ENCODE measurements at places on chromosomes 6 and 20. TPM values are rescaled to one million over a fixed set of nuclear protein-coding genes. Genes with fewer than 3 reads are reported as not detected.

DNA sequence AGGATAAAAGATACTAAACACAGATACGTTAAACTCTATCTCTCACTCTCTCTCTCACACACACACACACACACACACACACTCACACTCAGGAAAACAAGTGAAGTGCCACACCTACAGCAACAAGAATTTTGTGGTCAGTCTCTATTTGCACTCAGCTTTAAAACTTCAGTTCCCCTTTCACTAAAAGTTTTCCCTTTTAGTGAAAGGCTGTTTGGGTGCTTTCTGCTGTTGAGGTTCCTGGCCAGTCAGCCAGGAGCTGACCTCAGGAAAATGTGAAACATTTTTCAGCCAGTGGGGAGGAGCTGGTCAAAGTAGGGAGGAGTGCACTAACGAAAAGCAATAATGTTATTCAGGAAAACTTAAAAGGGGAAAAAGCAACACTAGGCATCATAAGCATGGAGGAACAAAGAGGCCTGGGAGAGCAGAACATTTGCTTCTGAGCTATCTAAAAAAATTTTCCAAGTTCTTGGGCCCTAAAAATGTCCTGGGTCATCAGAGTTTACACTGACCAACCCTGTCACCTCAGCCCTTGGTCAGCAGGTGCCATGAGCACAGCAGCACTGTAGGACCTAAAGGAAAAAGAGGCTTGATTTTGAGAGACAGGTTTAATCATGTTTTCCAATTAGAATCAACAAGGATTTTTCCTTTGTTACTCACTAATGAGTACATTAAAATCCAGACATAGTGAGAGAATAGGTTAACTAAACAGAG is 30.7 kb upstream of the NT5E start:
- no peak overlapping the region for H3K4me3 ChIP-seq
- H3K27me3 ChIP-seq: no peaks in the 10 kb centered on the region
- H3K36me3 ChIP-seq: no peaks in the 10 kb centered on the region
- no peak for DNase-seq
- peaks cover 11% of the 10 kb centered on the region for H3K4me1 ChIP-seq

GRCh38 chr6:50681213-50681824 is 32.0 kb upstream of the TFAP2D start:
- H3K4me1 ChIP-seq: no peaks in the 10 kb centered on the region
- no peak for DNase-seq
- H3K27me3 ChIP-seq: no peaks in the 10 kb centered on the region
- no peak overlapping the region for H3K4me3 ChIP-seq
- H3K27ac ChIP-seq: no peak overlapping the region
- no peaks in the 10 kb centered on the region for H3K36me3 ChIP-seq

DNA sequence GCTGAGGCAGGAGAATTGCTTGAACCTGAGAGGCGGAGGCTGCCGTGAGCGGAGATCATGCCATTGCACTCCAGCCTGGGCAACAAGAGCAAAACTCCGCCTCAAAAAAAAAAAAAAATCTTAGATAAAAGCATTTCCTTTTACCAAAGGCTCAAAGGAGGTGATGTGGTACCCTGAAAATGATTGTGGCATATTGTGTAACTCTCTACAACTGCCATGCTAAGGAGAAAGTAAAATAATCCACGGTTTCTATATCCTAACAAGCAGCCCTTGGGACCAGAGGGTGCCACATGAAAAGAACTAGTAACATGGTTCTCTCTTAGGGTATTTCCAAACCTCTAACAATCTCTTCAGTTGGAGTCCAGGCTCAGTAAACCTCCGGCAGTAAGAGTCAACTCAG is 38.8 kb upstream of the SLA2 start:
- no peak overlapping the region for H3K4me3 ChIP-seq
- peaks cover 24% of the 10 kb centered on the region for H3K36me3 ChIP-seq
- H3K27me3 ChIP-seq: no peaks in the 10 kb centered on the region
- no peaks in the 10 kb centered on the region for H3K4me1 ChIP-seq
- no peak overlapping the region for H3K27ac ChIP-seq

DNA sequence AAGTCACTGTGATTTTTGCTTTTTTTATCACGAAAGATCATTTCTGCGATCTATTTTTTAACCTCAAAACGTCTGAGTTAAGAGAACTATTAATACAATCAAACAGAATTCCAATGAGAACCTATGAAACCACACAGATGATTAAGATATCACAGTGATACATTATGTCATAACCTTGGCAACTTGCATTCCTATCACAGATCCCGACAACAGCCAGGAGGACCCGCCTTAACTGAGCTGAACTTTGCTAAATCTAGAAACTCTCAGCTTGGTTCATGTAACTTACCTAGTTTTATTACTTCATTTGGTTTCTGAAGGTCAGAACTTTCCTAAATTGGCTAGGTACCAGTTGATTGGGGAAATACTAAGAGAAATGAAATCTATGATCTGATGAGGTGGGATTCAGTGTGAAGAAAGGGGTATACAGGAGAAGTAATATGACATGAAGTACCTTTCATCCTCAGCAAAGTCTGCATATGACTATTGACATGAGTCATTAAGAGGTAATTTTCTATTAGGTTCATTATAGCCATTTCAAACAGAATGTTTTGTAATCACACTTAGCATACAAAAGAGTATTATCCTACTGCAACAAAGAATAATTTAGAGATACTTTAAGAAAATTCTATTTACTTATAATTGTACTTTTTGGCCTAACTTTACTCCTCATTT is 11.2 kb downstream of the LYRM4 start:
- no peak overlapping the region for H3K27ac ChIP-seq
- H3K27me3 ChIP-seq: no peaks in the 10 kb centered on the region
- no peaks in the 10 kb centered on the region for H3K4me1 ChIP-seq
- H3K36me3 ChIP-seq: no peaks in the 10 kb centered on the region

DNA sequence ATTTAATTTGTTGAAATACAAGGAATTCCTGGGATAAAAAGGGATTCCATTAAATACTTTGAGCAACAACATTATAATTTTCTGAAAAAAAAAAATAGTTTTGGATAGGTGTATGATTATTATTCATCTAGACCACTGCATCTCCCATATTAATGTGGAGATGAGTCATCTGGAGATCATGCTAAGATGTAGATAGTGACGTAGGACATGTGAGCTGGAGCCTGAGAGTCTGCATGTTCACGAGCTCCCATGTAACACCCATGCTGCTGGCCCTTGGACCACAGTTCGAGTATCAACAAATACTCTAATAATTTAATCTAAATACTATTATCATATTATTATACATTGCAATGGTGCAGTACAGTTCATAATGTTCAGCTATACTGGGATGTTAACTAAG is 91.6 kb downstream of the EPM2A start:
- H3K4me1 ChIP-seq: no peaks in the 10 kb centered on the region
- no peak for DNase-seq
- H3K27ac ChIP-seq: no peak overlapping the region
- no peaks in the 10 kb centered on the region for H3K36me3 ChIP-seq
- H3K4me3 ChIP-seq: no peak overlapping the region

DNA sequence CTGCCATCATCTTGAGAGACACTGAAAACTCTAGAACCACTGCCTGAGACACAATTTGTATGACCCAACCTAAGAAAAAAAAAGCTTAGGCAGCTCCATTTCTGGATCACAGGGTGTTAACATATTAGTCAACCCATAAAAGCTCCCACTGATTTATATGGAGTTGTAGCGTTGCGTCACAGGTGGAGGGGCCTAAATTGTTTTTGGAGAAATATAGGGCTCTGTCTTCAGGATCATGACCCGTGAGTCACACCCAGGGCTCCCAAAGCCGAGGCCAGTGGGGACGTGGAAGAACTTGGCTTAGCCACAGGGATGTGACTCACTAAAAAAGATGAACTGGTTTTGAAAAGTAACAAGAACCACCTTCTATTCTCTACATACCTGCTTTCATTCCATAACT is 116.5 kb upstream of the BMP2 start:
- no peaks in the 10 kb centered on the region for H3K27me3 ChIP-seq
- H3K36me3 ChIP-seq: no peaks in the 10 kb centered on the region

DNA sequence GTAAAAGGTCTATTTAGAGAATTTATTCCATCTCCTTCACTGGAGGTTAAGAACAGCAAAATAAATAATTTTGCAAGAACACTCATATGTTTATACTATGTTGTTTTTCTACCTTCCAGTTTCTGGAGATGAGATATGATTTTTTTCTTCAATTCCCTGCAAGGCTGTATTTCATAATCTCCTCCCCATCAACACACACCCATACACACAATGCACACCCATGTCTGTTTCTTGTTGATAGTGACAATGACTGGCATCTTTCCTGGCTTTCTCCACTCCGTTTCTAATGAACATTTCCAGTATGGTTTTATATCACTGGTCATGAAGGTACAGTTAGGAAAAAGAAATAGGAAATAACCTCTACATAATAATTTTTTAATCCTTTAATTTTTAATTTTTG is 202.1 kb downstream of the ARHGAP18 start:
- H3K4me3 ChIP-seq: no peak overlapping the region
- H3K36me3 ChIP-seq: peaks cover 10% of the 10 kb centered on the region
- no peaks in the 10 kb centered on the region for H3K4me1 ChIP-seq
- H3K27ac ChIP-seq: no peak overlapping the region
- H3K27me3 ChIP-seq: no peaks in the 10 kb centered on the region

Gene TMEM217
- total RNA-seq: 0.41 TPM

Gene GLYATL3
- not detected for total RNA-seq

Measured in thoracic aorta (tissue), 2 donors.